ENCODE measurements at places on chromosomes 12 and 14. TPM values are rescaled to one million over a fixed set of nuclear protein-coding genes. Genes with fewer than 3 reads are reported as not detected.

Gene FAM186B
- total RNA-seq, result 0.21 TPM

Gene RHEBL1
- 6.9 TPM for total RNA-seq

Gene FOXN4
- total RNA-seq, result 0.37 TPM

Gene PTGDR
- 0.11 TPM for total RNA-seq

Gene KCNA5
- 0.23 TPM for total RNA-seq

Gene SSPN
- 2.5 TPM for total RNA-seq

Gene LRFN5
- total RNA-seq, result 5.3 TPM

Gene NRXN3
- 2.9 TPM for total RNA-seq

Gene HCAR1
- not detected for total RNA-seq

Gene BTG1
- 26.7 TPM for total RNA-seq

Gene MYG1
- 84.7 TPM for total RNA-seq
